ENCODE measurements at places on chromosomes 1 and 21. TPM values are rescaled to one million over a fixed set of nuclear protein-coding genes. Genes with fewer than 3 reads are reported as not detected.

MDM4 gene
- 94.6 TPM for total RNA-seq

CTSK gene
- 2.1 TPM for total RNA-seq

REG4 gene
- total RNA-seq = 0.34 TPM

TBX15 gene
- not detected for total RNA-seq

TTC39A gene
- total RNA-seq = not detected

RBM11 gene
- total RNA-seq = 5.1 TPM

TRAPPC10 gene
- total RNA-seq = 40.2 TPM

VAV3 gene
- 1.3 TPM for total RNA-seq

CNIH4 gene
- total RNA-seq = 29.9 TPM

LCE1D gene
- not detected for total RNA-seq

PCBP3 gene
- total RNA-seq = 12.2 TPM

MARK1 gene
- not detected for total RNA-seq

GPR3 gene
- 1.3 TPM for total RNA-seq

WDR26 gene
- 74.0 TPM for total RNA-seq

SPATA17 gene
- total RNA-seq = 0.14 TPM

NES gene
- total RNA-seq = not detected

HPCAL4 gene
- total RNA-seq = 0.94 TPM

S100A3 gene
- not detected for total RNA-seq

FAM72C gene
- 15.3 TPM for total RNA-seq

PLEKHA6 gene
- total RNA-seq = 0.86 TPM

CYP4A11 gene
- not detected for total RNA-seq

KCNE2 gene
- not detected for total RNA-seq

SPATA21 gene
- total RNA-seq = not detected

GBP3 gene
- 5.8 TPM for total RNA-seq

DCST1 gene
- total RNA-seq = not detected

FABP3 gene
- not detected for total RNA-seq

FAM151A gene
- not detected for total RNA-seq

ADAMTS4 gene
- total RNA-seq = 0.40 TPM

C1orf210 gene
- total RNA-seq = not detected

FAM167B gene
- 0.82 TPM for total RNA-seq

ADARB1 gene
- total RNA-seq = 32.8 TPM
